ENCODE measurements at places on chromosomes 12 and 14.
A peak's percentile ranks its signal among the peaks of the same experiment; 100 is the strongest.

DNA sequence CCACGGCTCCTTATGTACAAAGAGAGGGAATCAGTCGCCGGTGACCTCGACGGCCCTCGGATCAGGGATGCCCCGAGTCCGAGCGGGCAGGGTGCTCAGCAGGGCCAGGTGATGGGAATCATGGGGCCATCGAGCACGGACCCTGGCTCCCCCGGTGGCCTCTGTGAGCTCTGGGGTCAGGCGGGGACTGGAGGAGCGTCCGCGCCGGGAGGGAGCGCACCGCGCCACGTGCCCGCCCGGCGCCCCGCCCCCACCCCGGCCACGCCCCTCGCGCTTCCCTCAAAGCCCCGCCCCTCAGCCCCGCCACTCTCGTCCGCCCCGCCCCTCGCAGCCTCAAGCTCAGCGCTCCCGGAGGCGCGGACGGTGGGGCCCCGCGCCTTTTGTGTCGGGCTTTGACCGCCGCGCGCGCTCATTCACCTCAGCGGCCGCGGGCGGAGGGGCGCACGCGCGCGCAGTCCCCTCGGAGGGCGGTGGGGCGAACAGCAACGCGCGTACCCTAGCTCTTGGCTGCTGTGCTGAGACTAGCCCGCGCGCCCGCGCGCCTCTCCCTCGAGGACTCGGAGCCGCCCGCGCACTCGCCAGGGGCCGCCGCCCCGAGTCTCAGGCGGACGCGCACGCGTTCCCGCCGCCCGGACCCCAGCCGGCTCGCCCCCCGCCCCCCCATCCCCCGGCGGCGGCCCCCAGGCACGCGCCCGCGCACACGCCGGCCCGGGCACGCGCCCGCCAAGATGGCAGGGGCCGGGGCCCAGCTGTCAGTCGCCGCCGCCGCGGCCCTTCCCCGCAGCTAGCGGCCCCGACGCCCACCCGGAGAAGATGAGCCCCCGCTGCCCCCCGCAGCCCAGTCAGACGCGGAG lies 93.9 kb upstream of the EVL start:
- peak; percentile 91 for DNase-seq

- no peak for DNase-seq
Observed at GRCh38 chr12:87054226-87054625, 798.0 kb upstream of the MGAT4C start.

GRCh38 chr12:72448805-72449204 lies 176.6 kb downstream of the TRHDE start:
- DNase-seq: no peak

DNA sequence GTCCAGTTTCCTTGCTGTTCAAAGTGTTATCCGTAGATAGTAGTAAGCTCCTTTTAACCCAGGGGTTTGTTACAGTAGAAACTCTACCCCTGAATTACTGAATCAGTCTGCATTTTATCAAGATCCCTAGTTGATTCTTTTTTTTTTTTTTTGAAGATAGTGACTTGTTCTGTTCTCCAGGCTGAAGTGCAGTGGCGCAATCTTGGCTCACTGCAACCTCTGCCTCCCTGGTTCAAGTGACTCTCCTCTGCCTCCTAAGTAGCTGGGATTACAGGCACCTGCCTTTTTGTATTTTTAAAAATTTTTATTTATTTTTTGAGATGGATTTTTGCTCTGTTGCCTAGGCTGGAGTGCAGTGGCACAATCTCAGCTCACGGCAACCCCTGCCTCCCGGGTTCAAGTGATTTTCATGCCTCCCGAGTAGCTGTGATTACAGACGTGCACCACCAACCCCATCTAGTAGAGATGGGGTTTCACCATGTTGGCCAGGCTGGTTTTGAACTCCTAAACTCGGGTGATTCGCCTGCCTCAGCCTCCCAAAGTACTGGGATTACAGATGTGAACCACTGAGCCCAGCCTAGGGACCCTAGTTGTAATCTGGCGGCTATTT lies 10.5 kb downstream of the LARP4 start:
- no peak for DNase-seq

GRCh38 chr12:104702565-104703139 lies 245.9 kb downstream of the CHST11 start:
- DNase-seq: no peak

DNA sequence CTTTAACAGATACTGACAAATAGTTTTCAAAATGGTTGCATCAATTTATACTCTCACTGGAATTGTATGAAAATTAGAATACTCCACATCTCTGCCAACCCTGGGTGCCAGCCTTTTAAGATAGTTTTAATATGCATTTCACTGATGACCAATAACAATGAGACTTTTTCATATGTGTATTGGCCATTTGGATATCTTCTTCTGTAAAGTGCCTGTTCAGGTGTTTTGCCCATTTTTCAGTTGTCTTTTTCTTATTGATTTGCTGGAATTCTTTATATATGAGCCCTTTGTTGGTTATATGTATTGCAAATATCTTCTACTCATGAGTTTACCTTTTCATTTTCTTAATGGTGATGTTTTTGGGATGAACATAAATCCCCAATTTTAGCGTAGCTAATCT lies 16.7 kb upstream of the RNU6-7 start:
- DNase-seq: no peak

DNA sequence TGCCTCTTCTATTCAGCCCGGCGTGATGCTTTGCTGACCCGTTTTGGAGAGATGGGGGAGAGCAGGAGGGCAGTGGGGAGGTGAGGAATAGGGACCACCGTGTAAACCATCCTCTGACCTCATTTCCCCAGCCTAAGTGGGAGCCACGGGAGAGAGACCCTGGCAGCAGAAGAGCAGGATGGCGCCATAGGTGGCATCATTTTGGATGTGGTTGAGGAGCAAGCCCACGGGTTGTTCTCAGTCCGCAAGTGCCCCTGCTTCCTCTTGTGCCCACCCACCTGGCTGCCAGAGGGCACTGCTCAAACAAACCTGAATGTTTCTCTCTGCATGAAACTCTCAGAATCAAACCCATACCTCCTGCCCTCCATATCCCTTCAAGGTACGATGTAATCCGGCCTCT lies 10.7 kb upstream of the UBC start:
- DNase-seq: no peak

- no peak for DNase-seq
Observed at GRCh38 chr14:85599939-85600338, 70.0 kb downstream of the FLRT2 start.

DNA sequence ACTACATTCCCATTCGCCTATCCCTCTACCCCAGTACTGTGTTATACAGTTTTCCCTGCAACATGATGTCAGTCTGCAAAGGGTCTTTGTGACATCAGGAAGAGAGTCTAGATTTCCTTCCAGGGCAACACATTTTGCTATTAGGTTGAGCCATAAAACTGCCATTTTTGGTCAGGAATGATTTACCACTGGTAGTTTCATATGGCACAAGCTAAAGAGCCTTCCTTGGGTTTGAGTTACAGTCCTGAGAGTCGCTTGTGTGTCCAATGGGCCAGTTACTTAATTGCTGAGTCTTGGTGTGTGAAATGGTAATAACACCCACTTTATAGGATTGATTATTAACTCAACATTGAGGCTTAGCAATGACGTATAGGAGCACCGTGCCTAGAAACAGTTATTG lies 22.6 kb upstream of the AMIGO2 start:
- DNase-seq: no peak

DNA sequence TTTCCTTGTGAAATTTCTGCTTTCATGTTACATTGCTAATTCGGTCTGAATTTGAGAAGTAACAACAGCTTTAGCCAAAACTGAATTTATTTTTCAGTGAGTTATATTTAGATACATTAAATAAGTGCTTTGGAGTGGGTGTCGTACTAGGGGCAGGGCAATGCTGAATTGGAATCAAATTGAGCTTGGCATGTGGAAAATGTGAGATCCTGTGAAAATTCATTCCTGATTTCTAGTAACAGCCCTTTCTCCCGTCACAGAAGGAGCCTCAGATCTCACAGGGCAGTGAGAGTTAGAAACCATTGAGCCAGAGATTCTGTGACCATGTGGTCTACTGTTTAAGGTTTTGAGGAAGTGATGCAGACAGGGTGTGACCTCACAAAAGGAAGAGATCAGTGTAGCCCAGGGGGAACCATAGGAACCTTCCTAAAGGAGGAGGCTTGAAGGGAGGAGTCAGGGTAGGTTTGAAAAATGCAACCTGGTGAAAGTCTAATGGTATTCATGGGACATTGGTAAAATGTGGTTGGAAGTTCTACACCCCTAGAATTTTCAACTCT lies 1136.8 kb downstream of the AACS start:
- DNase-seq: no peak

DNA sequence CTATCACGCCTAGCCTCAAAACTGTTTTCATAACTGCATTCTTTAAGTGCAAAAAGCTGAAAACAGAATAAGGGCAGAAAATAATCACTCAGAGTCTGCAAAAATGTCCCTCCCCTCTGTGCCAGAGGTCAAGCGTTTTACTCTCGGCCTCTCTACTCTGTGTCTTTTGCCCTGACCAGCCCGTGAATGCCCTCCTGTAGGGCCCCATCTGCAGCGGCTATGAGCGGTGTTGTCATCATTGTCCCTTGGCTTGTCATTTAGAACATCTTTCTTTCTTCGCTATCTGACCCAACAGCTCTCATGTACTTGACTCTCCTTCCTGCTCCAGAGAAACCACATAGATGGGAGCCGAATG lies 21.7 kb downstream of the ELK3 start:
- no peak for DNase-seq

- DNase-seq: no peak
Observed at GRCh38 chr14:64733899-64734298, 29.7 kb downstream of the PLEKHG3 start.

DNA sequence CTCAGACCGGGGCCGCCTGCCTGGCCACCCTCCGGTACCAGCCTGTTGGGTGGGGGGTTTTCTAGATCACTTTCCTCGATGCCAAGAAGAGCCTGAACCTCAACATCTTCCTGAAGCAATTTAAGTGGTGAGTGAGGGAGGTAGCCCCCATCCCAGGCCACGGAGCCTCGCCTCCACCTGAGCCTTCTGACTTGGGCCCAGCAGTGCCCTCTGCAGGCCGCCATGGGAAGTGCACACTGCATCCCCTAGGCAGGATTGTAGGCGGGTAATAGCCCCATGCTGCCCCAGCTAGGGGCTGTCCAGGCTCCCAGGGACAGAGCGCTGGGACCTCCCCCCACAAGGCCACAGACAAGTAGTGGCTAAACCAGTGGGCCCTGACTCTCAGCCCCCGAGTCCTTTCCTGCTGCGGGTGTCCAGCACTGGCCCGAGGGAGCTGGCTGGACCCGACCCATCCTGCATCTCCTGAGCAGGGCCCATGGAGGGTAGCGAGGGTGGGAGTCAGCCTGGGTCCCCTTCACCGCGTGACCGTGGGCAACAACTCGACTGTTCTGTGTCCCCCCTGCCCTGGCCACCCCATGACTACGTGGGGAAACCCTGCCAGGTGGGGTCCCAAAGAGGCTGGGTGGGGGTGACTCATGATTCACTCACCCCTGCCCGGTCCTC lies 15.3 kb upstream of the ADSS1 start:
- DNase-seq: peak; percentile 81

DNA sequence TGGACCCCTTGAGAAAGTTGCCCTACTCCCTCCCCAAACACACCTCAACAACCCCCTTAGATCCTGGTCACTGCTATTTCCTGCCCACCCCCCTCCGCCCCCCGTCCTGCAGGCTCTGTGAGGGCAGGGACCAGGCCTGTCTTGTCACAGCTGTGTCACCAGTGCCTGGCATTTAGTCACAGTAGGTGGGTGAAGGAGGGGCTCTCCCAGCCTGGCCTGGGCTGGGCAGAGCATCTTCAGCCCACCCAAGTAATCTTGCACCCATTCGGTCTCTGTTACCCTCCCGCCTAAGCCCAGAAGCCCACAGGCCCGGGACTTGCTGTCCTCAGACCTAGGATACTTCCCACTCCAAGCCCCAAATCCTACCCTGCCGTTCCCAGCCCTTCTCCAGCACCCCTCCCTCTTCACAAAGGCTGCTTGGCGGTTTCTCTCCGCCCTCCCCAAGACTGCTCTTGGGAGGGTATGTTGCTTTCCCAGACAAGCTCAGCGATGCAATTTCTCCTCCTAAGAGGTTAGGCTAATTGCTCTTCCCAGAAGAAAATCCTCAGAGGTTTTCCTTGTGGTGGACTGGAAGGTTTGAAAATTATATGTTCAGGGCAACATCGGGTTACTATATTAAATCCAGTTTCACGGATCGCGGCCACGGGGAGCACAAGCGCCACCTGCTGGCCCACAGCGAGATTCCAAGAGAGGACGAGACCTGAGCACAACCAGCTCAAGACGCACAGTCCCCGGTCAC lies 50.8 kb upstream of the ZFP36L1 start:
- DNase-seq: peak; percentile 65

GRCh38 chr12:112904571-112904970 lies 2.2 kb upstream of the OAS1 start:
- DNase-seq: no peak

DNA sequence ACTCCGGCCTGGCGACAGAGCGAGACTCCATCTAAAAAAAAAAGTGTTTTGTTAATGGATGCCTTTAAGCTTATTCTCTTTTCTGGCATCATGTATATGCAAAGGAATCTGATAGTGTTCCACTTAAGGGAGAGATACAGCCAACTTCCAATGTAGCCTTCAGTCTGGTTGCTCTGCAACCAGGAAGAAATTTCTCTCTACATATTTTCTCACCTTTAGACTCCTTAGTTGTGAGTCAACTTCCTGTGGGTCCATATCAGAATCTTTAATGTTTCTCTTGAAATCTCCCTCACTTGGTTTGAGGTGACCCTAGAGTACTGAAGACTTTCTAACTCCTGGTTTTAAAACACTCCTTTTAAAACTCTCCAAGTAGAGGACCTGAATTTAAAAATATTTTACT lies 340.4 kb downstream of the SLC6A15 start:
- no peak for DNase-seq

All from erythroblast (primary cell).